ENCODE measurements at places on chromosomes 1 and 21.

- DNase-seq, result no peak
Measured at GRCh38 chr1:32592943-32593342, 53.7 kb downstream of the ZBTB8A start.

- no peak for DNase-seq
Measured at GRCh38 chr1:231443363-231443762, 21.3 kb upstream of the EGLN1 start.

GRCh38 chr1:225987491-225988316, 11.4 kb downstream of the SDE2 start:
- DNase-seq, result peak; percentile 25

DNA sequence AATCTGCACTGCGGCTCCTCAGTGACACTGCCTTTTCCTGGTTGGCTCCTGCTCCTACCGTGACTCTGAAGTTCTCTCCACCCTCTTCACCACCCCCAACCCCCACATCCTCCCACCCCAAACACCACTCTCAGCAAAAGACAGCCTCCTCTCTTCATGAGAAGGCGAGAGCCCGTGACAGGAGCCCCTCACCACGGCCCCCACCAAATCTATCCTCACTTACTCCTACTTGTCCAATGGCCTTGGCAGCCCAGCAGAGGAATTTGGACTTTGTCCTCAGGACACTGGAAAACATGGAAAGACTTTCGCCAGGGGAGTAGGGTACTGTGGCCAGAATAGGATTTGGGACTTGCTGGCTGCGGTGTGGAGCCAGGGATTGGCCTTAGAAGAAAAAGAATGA, 6.9 kb downstream of the TMEM125 start:
- no peak for DNase-seq

DNA sequence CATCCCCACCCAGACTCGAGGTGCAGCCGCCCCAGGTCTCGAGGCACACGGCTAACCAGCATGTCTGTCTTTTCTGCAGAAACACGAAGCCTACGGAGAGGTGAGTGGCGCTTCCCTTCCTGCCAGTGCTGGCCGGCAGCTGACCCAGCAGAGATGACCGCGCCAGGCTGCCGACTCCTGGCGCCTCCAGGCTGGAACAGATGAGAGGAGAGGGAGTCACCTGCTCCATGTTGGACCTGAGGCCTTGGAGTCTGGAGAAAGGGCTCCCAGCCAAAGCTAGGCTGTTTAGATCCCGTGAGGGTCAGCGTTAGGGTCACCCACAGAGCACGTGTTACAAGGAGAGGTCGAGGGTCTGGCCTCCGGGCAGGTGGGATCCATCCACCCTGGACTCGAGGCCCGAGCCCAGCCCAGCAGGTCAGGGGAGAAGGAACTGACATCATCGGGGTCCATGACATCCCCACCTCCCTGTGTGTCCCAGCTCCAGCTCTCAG, 14.9 kb downstream of the COL6A2 start:
- no peak for DNase-seq

- no peak for DNase-seq
Measured at GRCh38 chr1:27934818-27935549, at the start of gene SMPDL3B. SMPDL3B (plus strand) TSS chr1:27935000; CDS start chr1:27935184, 184 bp downstream.

DNA sequence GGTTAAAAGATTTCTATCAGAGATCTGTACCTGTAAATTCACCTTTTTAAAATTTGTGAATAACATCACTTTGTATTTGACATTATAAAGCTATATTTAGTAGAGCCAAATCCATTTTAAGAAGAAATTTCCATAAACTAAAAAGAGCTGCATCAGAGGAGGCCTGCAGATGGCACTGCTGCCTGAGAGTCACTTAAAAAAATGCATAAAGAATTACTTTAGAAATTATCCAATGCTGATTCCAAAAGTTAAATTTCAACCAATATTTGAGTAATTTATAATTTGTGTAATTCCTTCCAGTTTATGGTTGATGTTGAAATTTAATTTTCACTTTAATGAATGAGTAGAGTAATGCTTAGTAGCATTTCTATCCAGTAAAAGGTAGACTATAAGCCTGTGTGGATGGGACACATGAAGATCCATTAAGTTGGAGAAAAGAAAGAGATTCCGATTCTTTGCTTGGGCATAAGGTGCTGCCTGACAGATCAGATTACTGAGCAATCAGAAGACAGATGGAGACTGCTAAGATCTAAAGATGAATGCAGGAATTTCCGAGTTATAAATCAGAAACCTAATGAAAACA, 20.7 kb upstream of the RPE65 start:
- DNase-seq, result no peak

GRCh38 chr1:166915042-166915441, 39.0 kb upstream of the TADA1 start:
- no peak for DNase-seq
